ENCODE measurements at places on chromosomes 11 and 22.

GRCh38 chr11:14275076-14275475 lies 83.9 kb downstream of the RRAS2 start:
- no peak for DNase-seq

DNA sequence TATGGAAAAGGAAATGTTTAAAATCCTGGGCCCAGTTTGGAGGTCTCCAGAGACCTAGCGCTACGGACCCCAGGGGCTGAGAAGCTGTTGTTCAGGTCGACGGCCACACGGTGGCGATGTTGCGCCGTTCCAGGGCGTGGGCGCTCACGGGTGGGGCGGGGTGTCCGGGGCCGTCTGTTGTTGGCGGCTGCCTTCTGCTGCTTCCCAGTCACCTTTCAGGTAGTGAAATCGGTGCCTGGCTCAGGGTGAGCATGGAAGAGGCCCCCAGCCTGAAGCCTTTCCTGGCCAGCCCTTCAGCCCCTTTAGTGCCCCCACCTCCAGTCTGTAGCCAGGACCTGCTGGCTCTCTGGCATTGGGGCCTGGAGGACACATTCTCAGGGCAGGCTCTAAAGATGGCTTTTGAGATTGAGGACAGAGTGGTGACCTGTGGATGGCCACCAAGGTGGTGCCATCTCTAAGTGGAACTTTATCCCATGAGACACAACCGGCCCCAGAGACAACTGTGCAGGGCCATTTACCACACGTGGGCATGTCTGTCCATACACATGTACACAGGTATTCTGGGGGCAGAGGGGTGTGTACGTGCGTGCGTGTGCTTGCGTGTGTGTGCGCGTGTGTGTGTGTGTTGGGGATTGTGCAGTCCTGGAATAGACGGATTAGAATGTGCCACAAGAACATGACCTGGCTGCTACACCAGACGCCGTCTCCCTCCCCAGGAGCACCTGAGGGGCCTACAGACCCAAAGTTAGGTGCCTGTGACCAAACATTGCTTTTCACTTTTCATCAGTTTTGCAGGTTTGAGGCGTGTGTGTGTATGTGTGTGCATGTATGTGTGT lies 53.8 kb downstream of the ST14 start:
- no peak for DNase-seq

- DNase-seq: no peak
These were observed 107.4 kb downstream of the ARHGAP42 start for GRCh38 chr11:100794446-100794845.

GRCh38 chr11:64101461-64101860 lies 64.5 kb downstream of the MACROD1 start:
- DNase-seq: no peak

DNA sequence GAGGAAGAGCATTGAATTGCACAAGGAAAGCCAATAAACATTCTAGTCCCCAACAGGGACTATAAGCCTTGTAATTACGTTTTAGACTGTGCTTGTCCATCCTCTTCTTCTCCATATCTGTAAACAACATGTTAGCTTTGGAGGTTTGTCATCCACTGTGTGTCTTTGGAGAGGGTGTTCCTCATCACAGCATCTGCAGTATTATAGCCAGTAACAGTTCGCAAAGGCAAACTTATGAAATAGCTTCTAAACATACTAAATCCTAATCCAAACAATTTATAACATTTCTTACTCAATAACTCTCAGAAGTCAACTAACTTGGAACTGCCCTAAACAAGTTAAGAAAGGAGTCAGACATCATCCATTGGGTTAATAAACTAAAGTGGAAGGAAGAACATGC lies 10.3 kb upstream of the BDNF start:
- no peak for DNase-seq

DNA sequence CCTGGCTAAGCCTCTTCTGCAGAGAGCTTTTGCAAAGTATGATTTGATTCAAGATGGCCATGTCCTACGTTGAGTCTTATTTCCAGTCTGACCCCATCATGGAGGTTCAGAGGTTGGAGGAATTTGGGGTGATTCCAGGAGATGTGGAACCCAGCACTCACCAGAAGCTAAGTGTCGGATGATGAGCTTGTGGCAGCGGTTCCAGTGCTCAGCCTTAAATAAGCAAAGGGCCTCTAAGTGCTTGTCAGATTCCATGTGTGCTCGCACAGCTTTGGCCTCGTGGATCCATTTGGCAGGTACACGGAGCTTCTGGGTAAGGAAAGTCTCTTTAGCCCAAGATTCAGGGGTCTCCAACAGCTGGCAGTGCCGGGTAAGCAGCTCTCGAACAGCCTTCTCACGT lies 11.9 kb upstream of the CHRNA10 start:
- no peak for DNase-seq

DNA sequence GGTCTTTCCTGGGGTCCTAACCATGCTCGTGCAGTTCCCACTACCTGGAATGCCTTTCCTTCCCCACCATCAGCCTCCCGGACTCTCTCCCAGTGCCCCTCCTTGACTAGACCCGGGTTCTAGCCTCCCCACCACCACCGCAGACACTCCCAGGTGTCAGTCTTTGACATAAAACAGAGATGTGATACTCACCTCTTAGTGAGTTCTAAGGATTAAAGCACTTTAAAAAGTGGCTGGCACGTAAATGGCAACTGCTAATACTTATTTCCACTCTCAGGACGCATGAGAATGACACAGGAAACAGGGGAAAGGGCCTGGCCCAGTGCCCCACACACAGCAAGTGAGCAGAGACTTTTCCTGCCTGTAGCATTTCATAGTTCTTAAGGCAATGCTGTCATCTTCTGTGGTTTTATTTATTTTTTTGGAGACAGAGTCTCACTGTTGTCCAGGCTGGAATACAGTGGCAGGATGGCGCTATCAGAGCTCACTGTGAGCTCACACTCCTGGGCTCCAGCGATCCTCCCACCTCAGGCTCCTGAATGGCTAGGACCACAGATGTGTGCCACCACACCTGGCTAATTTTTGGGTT lies 1.9 kb upstream of the SLC25A45 start:
- DNase-seq: no peak

DNA sequence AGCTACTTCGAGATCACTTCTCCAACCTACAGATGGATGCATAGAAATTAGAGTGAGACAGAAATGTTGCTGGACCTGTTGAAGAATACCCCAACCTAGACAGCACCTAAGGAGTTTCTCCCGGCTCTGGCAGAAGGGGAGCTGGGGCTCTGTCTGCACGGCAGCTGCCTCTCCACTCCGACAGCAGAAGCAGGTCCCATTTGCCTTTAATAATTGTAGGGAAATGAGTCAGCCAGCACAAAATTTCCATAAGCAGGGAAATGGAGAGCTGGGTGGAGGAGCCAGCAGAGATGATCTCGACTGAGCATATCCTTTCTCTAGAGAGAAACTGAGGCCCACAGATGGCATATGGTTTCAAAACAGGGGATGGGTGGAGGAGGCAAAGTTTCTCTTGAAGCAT lies 80.1 kb downstream of the EFCAB6 start:
- no peak for DNase-seq
